ENCODE measurements at places on chromosomes 3 and 15.

GRCh38 chr3:146781059-146781458, 175.9 kb upstream of the PLSCR5 start:
- DNase-seq = no peak

- no peak for DNase-seq
Observed at GRCh38 chr3:50749822-50750221, 75.1 kb downstream of the DOCK3 start.

DNA sequence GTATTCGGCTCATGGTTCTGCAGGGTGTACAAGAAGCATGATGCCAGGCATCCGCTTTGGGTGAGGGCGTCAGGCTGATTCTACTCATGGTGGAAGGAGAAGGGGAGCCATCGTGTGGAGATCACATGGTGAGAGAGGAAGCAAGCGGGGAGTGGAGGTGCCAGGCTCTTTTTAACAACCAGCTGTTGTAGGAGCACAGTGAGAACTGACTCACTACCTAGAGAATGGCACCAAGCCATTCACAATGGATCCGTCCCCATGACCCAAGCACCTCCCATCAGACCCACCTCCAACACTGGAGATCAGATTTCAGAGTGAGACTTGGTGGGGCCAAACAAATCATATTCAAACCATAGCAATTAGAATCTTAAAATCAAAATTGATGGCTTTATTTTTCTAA, 259.8 kb upstream of the CTDSPL start:
- DNase-seq = no peak

- DNase-seq = no peak
Observed at GRCh38 chr3:179067839-179068238, 3.8 kb downstream of the ZMAT3 start.

DNA sequence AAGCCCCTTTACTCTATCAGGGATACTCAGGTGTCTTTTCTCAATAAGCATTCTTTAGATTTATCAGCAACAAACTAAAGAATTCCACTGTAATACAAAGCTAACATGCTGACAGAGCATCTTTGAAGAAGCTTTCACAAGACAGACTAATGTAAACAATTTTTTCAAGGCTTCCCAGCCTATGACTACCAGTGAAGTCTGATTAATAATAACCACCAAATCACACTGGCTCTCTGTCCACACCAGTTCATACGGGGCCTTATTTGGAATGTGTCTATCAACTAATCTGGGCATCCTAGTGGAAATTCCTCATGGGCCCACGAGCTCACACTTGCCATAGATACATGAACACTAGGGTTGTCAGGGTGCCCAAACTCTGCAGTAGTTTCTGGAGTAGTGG, 84.5 kb downstream of the EFL1 start:
- no peak for DNase-seq

- DNase-seq = no peak
Observed at GRCh38 chr15:34038871-34039789, at the start of gene AVEN. Gene AVEN, minus strand, starts transcription at chr15:34039204. Its CDS starts 158 bp downstream, at chr15:34039046.

DNA sequence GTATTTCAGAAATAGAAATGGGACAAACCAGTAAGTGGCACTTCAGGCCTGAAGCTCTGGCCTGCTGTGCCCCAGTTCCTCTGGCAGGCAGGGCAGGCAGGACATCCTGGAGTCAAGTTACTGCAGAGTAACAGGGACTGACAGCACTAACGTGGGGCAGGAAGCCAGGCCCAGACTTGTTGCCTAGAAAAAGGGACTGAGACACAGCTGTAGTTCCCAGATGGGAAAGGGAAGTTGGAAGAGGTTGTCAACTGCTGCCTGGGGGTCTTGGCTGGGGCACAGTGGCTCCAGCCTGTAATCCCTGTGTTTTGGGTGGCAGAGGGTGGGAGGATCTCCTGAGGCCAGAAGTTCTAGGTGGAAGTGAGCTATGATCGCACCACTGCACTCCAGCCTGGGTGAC, 171.9 kb downstream of the FMN1 start:
- no peak for DNase-seq

DNA sequence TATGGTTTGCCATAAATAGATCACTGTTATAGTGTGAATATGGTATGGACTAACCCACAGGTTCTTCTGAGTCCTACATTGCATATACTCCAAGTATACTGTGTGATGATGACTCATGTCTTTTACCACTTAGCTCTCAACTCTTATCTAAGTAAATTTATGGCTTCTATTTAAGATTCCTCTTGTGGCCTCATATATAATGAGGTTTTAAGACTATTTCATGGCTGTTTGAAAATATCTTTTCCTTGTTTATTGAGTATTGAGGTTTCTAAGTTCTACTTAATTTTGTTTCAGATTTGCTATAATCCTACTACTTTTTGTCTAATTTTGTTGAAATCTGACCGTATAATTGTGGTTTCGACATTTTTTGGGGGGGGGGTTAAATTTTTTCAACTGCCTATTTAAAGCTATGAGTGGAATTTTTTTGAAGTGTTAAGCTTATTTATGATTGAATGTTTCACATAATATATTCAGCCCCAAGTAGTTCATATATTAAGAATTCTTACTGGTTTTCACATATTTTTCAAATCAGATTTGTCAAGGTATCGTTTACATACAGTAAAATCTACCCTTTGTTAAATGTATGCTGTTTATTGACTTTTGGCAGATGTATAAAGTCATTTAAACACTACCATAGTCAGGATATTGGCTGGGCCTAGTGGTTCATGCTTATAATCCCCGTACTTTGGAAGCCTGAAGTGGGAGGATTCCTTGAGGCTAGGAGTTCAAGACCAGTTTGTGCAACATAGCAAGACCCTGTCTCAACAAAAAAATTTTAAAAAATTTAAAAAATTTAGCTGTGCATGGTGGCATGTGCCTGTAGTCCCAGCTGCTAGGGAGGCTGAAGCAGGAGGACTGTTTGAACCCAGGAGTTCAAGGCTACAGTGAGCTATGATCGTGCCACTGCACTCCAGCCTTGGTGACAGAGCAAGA, 11.7 kb downstream of the SLC25A36 start:
- DNase-seq = no peak

DNA sequence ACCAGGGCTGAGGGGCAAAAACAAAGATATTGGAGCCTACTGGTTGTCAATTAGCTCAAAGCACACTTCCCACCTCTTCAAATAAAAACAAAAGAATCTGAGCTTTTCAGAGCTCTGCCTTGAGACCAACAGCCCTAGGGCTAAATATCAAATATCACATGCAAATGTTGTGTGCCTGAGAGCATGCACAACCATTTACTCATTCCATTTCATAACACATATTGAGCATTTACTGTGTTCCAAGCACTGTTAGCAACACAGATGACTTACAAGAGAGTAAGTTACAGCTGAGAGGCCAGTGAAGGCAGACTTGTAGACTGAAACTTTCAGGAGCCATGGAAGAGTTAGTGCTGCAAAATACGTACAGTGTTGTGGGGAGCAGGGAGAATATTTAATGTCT, 222.4 kb downstream of the CPNE4 start:
- no peak for DNase-seq

- no peak for DNase-seq
Observed at GRCh38 chr3:69413551-69414207, 27.8 kb upstream of the FRMD4B start.

DNA sequence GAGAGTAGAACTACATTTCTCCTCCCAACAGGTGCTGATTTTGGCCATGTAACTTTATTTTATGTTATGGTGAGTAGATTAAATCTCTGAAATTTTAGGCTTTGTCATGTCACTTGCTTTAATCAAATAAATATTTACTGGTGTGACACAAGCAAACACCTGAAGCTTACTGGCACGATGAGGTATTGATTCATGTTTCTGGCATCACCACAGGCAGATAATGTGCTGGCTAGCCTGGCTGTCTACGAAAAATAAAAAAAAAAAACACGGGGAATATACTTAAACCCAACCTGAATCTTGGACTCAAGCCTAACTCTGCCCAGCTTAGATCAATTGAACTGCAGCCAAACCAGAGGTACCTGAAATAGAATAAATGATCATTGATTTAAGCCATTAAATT, 65.6 kb upstream of the CADM2 start:
- DNase-seq = no peak

DNA sequence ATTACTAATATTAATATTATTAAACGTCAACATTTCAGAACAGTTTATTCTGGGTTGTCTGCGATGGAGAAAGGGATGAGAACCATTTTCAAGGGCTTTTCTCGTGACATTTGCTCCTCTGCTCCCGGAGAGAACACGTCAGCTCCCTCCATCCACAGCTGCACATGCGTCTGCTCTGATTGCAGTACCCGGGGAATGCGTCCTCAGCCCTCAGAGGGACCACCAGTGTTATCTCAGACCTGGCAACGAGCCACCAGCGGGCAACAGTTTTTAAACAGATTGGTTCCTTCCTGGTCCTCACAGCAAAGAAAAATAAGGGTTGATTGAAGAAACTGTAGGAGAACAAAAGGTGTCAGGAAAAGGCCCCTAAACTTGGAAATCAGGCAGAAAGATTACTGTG, 202.2 kb upstream of the ADAMTS9 start:
- no peak for DNase-seq

DNA sequence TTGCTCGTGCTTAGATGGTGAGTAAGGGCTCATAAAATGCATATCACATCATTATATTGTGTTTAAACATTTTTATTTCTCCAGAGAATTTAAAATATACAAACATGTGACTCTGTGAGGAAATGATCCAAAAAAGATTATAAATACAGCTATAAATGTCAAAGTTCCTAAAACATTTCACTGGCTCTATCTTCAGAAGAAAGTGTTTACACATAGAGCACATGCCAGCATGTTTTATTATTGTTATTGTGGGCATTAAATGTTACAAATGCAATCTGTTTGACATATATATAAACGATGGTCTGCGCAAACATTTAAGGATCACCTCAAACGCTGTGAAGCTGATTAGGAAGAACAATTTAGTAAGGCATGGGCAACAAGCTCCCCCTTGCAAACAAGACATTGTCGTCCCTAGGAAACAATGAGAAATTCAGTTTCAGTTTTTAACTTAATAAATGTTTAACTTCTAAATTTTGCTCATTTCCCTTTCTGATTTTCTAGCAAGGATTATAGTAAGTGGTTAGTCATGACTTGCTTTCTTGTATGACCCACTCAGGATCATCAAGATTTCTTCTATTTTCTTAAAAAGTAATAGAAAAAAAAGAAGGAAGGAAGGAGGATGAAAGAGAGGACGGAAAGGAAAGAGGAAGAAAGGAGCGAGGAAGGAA, 207.5 kb downstream of the SATB1 start:
- no peak for DNase-seq

- DNase-seq = no peak
Observed at GRCh38 chr3:195163719-195164572, 107.0 kb downstream of the XXYLT1 start.

DNA sequence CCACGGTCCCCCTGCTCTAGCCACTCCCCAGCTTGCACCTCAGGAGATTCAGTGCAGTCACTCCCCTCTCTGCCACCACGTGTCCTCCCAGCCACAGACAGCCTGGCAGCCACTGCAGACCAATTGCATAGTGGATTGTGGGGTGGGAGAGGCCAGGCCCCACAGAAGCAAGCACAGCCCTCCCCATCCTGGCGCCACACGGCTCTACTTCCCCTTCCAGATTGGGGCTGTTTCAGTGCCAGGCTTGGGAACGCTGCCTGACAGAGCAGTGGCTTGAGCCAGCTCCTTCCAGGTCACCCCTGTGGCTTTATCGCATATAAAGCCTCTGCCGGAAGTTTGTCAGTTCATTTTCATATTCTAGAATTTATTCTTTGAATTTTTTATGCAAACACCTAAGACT, 90.7 kb downstream of the TMEM266 start:
- DNase-seq = no peak

GRCh38 chr15:74365598-74366445, 1.6 kb downstream of the CYP11A1 start:
- DNase-seq = no peak

DNA sequence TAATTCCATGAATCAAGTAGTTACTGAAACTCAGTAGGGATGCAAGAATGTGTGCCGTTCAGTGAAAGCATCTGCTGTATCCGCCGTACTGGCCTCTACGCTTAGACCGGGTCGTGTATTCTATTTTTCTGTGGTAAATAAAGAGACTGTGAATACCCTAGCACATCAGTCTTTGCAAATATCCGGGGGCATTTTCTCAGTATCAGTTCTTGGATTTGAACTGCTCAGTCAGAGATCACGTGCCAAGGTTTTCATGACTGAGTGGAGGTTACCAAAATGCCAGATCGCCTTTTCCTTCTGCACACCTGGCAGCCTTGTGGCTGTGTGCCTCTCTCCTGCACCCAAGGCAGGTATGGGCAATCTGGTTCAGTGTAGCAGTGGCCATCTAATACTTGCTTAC, 377.0 kb downstream of the OCA2 start:
- DNase-seq = no peak

DNA sequence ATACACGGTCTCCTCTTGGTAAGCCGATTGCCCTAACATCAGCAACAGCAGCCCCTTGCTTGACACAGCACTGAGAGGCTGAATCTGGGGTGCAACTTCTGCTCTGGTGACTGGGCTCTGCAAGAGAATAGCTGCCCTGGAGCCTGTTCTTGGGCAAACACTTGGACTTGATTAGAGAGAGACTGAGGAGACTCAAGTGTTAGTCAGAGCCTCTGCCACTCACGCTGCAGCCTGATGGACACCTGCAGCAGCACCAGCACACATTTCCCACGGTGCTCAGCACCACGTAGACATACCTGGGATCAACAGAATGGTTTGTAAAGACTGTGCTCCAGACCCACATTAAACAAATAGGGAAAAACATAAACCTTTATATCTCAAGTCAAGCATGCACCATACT, 35.8 kb upstream of the UMPS start:
- DNase-seq = no peak

DNA sequence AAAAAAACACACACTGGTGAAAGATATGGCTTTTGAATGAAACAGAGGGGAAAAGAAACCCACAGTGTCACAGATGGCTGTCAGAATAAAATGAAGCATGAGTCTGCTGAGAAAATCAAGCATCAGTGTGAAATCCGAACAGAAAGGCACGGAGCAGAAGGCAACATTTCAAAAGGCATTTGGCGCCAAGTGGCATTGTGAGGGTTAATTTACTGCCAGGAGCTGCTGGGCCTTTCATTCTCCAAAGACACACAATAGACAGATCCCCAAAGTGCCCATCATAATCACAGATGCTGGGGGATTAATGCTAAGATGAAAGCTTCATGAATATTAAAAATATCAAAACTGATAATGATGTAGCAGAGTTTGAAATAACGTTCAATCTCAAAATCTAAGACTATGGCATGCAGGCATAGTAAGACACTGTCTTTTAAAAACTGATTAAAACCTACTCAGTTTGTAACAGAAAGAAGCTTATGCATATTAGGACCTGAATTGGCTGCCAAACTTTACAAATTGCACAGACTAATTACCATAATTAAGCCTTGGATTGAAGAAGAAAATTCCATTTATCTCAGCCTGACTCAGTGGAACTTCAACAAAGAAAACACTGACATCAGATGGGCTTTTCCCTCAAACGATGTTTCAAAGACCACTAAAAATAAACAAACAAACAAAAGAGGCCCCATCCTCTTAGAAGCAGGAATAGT, 589.2 kb downstream of the ROBO1 start:
- DNase-seq = no peak
